Osteoblast (primary cell): ENCODE measurements at places on chromosomes 7 and 10. TPM values are rescaled to one million over a fixed set of nuclear protein-coding genes. Genes with fewer than 3 reads are reported as not detected.

- H3K4me1 ChIP-seq: peaks cover 30% of the 10 kb centered on the region
- no peak overlapping the region for H3K4me3 ChIP-seq
- H3K36me3 ChIP-seq: peaks cover 60% of the 10 kb centered on the region
- H3K27me3 ChIP-seq: no peaks in the 10 kb centered on the region
- DNase-seq: peak; percentile 78
- H3K27ac ChIP-seq: no peak overlapping the region
Measured at GRCh38 chr7:98289333-98289875, 7.9 kb downstream of the BRI3 start.

- no peaks in the 10 kb centered on the region for H3K36me3 ChIP-seq
- DNase-seq: no peak
- H3K27ac ChIP-seq: no peak overlapping the region
- H3K4me3 ChIP-seq: no peak overlapping the region
- H3K4me1 ChIP-seq: peaks cover 10% of the 10 kb centered on the region
- no peaks in the 10 kb centered on the region for H3K27me3 ChIP-seq
Measured at GRCh38 chr7:14598978-14599377, 303.6 kb downstream of the DGKB start.

DNA sequence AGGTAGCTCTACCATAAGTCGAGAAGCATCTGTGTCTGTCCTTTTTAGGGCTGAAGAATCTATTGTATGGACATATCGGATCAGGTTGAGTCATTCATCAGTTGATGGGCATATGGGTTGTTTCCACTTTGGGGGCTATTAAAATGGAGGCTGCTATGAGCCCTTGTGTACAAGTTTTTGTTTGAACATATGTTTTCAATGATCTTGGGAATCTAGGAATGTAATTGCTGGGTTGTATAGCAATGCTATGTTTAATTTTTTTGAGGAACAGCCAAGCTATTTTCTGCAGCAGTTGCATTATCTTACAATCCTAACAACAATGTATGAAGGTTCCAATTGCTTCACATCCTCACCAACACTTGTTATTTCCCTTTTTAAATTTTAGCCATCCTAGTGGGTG is 46.4 kb upstream of the HABP2 start:
- no peak overlapping the region for H3K4me3 ChIP-seq
- no peaks in the 10 kb centered on the region for H3K27me3 ChIP-seq
- no peak for DNase-seq
- H3K36me3 ChIP-seq: no peaks in the 10 kb centered on the region
- H3K27ac ChIP-seq: no peak overlapping the region

DNA sequence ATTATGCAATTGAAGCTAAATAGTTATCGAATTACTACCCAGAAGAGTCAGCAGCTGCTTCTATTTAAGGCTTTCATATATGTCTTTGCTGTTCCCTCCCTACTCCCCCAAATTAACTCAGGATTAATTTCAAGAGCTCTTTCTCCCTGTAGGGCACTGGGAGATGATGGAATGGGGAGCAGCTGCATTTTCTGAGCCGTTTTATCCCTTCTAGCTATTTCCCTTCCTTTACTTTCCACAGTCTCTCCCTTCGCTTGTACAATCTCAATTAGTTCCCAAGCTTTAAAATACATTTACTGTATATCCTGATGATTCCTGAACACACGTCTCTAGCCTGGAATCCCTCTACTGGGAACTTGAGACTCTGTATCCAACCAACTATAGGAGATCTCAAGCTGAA is 19.8 kb upstream of the TSPAN12 start:
- H3K4me3 ChIP-seq: no peak overlapping the region
- DNase-seq: no peak
- H3K27ac ChIP-seq: no peak overlapping the region
- no peaks in the 10 kb centered on the region for H3K36me3 ChIP-seq

- H3K36me3 ChIP-seq: no peaks in the 10 kb centered on the region
- H3K27ac ChIP-seq: no peak overlapping the region
- H3K4me1 ChIP-seq: no peaks in the 10 kb centered on the region
- H3K4me3 ChIP-seq: no peak overlapping the region
- no peaks in the 10 kb centered on the region for H3K27me3 ChIP-seq
Measured at GRCh38 chr7:40509287-40509996, 374.6 kb downstream of the SUGCT start.

GRCh38 chr10:47456794-47457527 is 27.0 kb downstream of the ANXA8 start:
- H3K4me1 ChIP-seq: peaks cover 9% of the 10 kb centered on the region
- peak; percentile 66 for DNase-seq
- no peak overlapping the region for H3K4me3 ChIP-seq

DNA sequence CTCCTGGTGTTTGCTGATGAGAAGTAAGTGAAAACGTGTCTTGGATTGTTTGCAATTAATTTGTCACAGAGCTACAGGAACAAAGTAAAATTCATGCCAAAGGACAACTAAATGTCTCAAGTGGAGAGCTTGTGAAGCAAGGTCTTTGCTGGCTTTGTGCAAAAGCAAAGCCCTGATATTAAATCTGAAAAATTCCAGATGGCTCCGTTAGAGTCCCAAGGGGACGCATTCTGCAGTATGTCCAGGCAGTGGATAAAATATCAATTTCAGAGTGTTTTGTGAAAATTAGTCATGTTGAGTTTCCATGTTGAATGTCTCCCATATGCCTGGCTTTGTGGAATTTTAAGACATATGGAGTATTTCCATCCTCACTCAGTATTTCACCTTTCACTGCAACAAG is 102.5 kb upstream of the PTN start:
- peaks cover 12% of the 10 kb centered on the region for H3K4me1 ChIP-seq
- H3K36me3 ChIP-seq: no peaks in the 10 kb centered on the region
- H3K4me3 ChIP-seq: no peak overlapping the region
- DNase-seq: no peak

ZPBP gene
- total RNA-seq: not detected in 2 replicates

OPN1SW gene
- total RNA-seq: not detected in 2 replicates

CDHR1 gene
- total RNA-seq: under 0.01 TPM in 1 of 2 replicates, not detected in the other

DGKI gene
- 19.2 and 23.3 TPM in 2 replicates for total RNA-seq

GOLGA7B gene
- total RNA-seq: under 0.01 TPM in 1 of 2 replicates, not detected in the other

AFAP1L2 gene
- total RNA-seq: 0.36 TPM in 1 of 2 replicates, not detected in the other

C1GALT1 gene
- 108 and 137 TPM in 2 replicates for total RNA-seq
